ENCODE measurements at places on chromosomes 7 and 10.

GRCh38 chr7:23347682-23348180 lies 48.6 kb downstream of the MALSU1 start:
- no peak for DNase-seq

DNA sequence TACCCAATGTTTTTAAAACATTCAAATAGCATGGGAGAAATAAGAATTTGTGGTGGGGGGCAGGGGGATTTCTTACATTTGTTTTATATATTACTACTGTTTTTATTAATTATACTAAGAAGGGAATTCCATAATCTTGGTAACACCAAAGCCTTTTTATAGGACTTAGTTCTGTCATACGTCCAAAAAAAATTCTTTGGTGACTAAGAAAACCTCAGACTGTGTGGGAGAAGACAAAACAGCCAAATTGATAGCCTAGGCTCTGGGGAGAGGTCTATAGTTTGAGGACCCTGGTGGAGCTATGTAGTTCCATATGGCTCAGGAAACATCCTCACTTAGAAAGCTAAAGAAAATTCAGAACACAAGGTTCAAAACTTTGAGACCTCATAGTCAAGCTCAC lies 23.4 kb downstream of the ACSM6 start:
- DNase-seq: no peak

- no peak for DNase-seq
These were observed 193.1 kb upstream of the KLF14 start for GRCh38 chr7:130927062-130927461.

DNA sequence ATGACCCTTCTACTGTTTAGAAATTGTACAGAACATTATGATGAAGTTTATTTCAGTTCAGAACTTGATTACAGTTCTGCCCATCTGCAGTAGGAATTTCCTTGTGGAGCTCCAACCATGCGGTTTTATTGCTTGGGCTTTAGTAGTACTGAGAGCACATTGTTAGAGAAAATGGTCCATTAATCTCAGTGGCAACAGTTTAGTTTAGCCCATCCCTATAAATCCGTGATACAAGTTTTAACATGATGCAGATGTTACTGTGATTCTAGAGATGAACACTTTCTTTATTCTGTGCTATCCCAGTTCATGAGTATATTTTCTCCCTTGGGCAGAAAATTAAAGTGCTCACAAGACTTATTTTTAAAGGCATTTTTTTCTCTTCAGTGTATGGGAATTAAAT lies 84.8 kb upstream of the FZD8 start:
- DNase-seq: no peak

DNA sequence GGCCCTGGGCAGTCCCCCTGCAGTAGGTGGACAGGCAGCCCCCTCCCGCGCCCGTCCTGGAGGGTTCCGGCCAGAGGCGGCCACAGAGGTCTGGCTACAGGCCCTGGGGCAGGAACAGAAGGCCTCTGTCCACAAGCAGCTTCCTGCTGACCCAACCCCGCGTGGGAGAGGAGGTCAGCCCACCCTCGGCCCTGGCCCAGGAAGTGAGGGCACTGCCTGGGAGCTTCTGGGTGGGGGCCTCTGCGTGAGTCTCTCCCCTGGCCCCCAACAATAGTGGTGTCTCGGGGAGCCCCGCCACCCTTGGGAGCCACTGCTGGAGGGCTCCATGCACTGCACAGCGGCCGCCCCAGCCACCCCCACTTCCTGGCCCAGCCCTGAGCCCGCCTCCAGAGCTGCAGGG lies 4.7 kb downstream of the MICALL2 start:
- no peak for DNase-seq

- no peak for DNase-seq
These were observed 103.6 kb downstream of the SH3PXD2A start for GRCh38 chr10:103751667-103752290.

DNA sequence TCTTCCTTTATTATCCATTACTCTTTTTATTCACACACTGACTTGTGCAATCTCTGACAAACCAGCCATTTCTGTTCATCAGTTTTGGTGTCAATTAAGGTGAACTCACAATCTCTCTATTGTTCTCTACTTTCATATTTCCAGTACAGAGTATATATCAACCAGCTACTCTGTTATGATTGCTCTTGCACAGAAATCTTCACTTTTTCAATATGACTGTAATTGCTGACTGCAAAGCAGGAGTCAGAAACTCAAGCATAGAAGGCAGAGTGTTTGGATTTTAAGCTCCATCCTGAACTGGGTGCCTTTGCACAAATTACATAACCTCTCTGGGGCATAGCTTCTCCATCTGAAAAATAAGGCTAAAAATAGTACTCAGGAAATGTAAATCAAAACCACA lies 1042.0 kb downstream of the GRM8 start:
- no peak for DNase-seq

GRCh38 chr10:9922126-9922870 lies 1095.4 kb upstream of the CELF2 start:
- no peak for DNase-seq

GRCh38 chr7:94444813-94445212 lies 50.1 kb downstream of the COL1A2 start:
- peak; percentile 73 for DNase-seq

GRCh38 chr10:20407357-20407756 lies 489.8 kb downstream of the NEBL start:
- DNase-seq: no peak

GRCh38 chr7:152424348-152425108 lies 11.3 kb downstream of the KMT2C start:
- DNase-seq: no peak

DNA sequence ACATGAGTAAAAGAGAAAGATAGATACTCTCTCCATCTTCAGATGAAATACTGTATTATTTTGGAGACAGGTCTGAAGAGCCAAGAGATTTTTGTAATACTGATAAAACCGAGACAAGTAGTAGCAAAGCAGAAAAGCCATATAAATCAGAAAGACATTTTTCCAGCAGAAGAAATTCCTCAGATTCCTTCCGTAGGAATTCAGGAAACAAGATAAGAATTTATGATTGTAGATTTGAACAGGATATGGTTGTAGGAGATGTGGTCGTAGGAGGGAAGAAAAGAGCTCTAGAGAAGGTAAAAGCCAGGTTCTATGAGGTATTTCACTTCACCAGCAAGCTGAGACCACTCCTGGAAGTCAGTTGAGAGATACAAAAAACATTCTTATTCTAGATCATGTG lies 17.6 kb upstream of the AASS start:
- no peak for DNase-seq

DNA sequence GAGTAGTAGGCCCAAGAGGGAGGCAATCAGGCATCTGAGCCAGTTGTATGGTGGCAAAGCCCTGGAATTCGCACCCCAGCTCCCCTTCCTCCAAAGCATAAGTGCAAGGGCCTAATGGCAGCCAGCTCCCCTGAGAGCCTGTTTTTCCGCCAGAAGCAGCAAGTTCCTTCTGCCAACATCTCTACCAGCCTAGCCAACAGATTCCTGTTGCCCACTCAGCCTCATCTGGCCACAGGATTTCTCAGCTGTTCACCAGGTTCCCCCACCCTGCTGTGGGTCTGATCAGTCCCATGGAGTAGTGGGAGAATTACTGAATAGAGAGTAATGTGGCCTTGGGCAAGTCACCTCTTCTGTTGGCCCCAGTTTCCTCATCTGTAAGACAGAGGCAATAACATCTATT lies 186.2 kb upstream of the PDE1C start:
- no peak for DNase-seq

- DNase-seq: no peak
These were observed 170.8 kb downstream of the ARHGAP12 start for GRCh38 chr10:31757831-31758230.

- no peak for DNase-seq
These were observed 57.1 kb upstream of the VSTM2A start for GRCh38 chr7:54485044-54485443.

DNA sequence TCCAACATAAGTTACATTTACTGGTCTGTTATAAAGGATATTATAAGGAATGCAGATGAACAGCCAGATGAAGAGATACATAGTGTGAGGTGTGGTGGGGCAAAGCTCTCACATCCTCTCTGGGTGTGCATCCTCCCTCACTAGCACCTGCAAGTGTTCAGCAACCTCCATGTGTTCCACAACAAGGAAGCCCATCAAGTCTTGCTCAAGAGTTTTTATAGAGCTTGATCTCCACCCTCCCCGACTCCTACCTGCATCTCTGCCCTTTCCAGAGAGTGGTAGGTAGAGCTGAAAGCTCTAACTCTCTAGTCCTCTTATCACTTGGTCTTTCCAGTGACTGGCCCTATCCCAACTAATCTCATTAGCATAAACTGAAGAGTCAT lies 12.5 kb upstream of the GHITM start:
- DNase-seq: no peak

Measured in NCI-H1092 (cell line).